Ascending aorta (tissue), 2 donors: ENCODE measurements at places on chromosomes 4 and X. TPM values are rescaled to one million over a fixed set of nuclear protein-coding genes. Genes with fewer than 3 reads are reported as not detected.

The ADAMTS3 gene
- 2.2 TPM for total RNA-seq

The ETDA gene
- not detected for total RNA-seq

The CDS1 gene
- total RNA-seq, result 0.11 TPM

The SPANXN3 gene
- total RNA-seq, result not detected

The POU3F4 gene
- not detected for total RNA-seq

The CCDC160 gene
- total RNA-seq, result not detected

The TEC gene
- total RNA-seq, result 4.5 TPM

The DAPP1 gene
- total RNA-seq, result not detected

The MAOA gene
- total RNA-seq, result 93.6 TPM
